CD4-positive, alpha-beta T cell treated with Interleukin-4 for 1 hour (primary cell): ENCODE measurements at places on chromosomes 4 and X.

DNA sequence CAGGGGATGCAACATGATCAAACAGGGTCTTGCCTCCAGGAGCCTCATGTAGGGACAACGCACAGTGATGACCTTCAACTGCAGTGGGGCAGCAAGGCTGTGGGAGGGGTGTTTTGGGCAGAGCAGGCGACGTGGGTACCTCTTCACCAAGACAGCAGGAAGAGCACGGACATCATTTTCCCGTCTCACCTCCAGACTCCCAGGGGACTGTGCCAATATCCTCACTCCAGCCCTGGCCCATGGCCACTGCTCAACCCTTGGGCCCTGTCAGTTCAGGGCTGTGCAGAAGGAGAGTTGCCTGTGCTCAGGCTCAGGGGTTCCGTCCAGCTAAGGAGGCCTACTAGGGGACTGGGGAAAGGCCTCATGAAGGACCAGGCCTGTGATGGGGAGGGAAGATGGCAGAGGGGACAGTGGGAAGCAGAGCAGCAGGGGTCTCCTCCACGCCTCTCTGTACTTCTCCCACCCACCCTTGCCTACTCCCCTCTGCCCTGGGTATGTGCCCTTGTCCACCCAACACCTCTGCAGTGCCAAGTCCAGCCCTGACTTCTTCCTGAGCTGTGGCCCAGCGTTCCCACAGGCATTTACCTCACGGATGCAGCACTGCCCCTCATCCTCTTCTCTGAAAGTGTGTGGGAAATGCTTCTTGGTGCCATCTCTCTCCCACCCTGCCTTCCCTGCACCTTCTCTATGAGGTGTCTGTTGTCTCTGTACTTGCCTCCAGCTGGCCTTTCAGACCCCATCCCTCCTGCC, 1.4 kb downstream of the IL9R start:
- DNase-seq, result no peak

DNA sequence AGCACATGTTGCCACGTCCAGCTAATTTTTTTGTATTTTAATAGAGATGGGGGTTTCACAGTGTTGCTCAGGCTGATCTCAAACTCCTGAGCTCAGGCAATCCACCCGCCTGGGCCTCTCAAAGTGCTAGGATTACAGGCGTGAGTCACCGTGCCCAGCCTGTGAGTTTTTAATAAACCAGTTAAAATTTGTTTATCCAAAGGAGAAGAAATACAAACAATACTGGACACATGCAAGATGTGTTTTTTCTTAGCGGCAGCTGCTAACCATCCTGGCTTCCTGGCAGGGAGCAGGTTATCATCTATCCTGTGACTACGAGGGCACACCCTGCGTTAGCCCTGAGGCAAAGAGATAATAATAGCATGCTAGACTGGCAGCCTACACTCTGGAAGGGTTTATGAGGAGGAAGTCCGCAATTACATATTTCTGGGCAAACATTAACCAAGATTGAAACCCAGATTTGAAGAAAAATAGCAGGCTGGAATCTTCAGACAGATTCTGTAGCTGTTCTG, 191.4 kb downstream of the SPRY1 start:
- no peak for DNase-seq

- no peak for DNase-seq
Measured at GRCh38 chr4:88225232-88226105, 58.9 kb downstream of the PPM1K start.

GRCh38 chr4:7342223-7343080, 92.3 kb downstream of the PSAPL1 start:
- no peak for DNase-seq

- no peak for DNase-seq
Measured at GRCh38 chrX:153598541-153599191, at the start of gene CCNQ. Gene CCNQ, minus strand, starts transcription at chrX:153599139. Its CDS starts 66 bp downstream, at chrX:153599073.
